RWPE1 (cell line): ENCODE measurements at places on chromosomes 3 and 15.

DNA sequence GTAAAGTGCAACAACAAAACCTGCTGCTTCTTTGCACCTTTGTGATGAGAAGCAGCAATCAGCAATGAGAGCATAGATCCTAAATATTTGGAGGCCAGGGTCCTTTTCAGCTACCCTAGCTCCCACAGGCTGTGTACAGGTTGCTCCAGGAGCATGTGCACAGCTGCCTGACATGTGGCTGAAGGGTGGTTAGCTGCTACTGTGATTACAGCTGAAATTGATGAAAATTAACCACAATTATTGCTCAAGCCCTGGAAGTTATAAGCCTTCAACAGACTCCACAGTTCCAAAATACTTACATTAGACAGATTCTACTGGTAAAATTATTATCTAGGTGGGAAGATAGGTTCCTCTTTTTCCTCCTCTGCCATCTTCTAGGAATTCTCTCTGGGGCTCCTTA is 28.5 kb downstream of the COMMD2 start:
- no peak for DNase-seq

- DNase-seq = peak; percentile 46
Observed at GRCh38 chr15:71921191-71921590, 110.8 kb downstream of the NR2E3 start.

- no peak for DNase-seq
Observed at GRCh38 chr15:89460048-89460447, 36.3 kb downstream of the RHCG start.

GRCh38 chr3:186102687-186103086 is 6.2 kb downstream of the ETV5 start:
- DNase-seq = no peak

DNA sequence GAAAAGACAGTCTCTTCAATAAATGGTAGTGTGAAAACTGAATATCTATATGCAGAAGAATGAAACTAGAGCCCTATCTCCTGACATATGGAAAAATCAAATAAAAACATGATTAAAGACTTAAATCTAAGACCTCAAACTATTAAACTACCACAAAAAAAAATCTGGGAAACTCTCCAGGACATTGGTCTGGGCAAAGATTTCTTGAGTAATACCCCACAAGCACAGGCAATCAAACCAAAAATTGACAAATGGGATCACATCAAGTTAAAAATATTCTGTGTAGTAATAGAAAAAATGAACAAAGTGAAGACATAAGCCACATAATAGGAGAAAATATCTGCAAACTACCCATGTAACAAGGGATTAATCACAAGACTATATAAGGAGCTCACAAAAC is 286.4 kb downstream of the TBC1D5 start:
- no peak for DNase-seq

- DNase-seq = no peak
Observed at GRCh38 chr15:39426552-39427532, 154.0 kb upstream of the THBS1 start.
